ENCODE measurements at places on chromosomes 1 and 21. TPM values are rescaled to one million over a fixed set of nuclear protein-coding genes. Genes with fewer than 3 reads are reported as not detected.

GRCh38 chr1:55382806-55383305, 167.7 kb upstream of the USP24 start:
- no peak overlapping the region for H3K27ac ChIP-seq
- H3K4me1 ChIP-seq: no peaks in the 10 kb centered on the region
- H3K4me3 ChIP-seq: no peak overlapping the region
- H3K27me3 ChIP-seq: no peaks in the 10 kb centered on the region

- no peak for DNase-seq
- no peak overlapping the region for H3K4me3 ChIP-seq
- no peaks in the 10 kb centered on the region for H3K36me3 ChIP-seq
- peaks cover 6% of the 10 kb centered on the region for H3K4me1 ChIP-seq
Measured at GRCh38 chr1:9782897-9783296, 40.9 kb downstream of the CLSTN1 start.

DNA sequence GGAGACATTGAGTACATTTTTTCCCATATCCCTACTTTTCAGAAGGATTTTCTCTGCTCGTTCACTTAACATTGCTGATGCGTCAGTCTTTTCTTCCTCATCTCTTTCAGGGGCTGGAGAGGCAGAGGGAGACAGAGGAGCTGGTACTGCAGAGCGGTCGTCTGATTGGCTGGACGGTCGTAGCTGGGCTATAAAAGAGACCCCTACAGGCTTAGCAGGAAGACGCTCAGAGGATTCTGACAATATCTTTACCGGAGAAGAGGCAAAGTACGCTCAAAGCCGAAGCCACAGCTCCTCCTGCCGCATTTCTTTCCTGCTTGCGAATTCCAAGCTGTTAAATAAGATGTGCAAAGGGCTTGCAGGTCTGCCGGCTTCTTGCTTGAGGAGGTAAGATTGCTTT, at the start of gene RGS4:
TSS of gene RGS4 (plus strand) at position 220 of the 400 bp plus-strand sequence. CDS start at position 344, 124 bp downstream.
- H3K4me3 ChIP-seq: peak within 1 kb of the TSS; percentile 82
- H3K27ac ChIP-seq: peak within 1 kb of the TSS; percentile 54
- no peaks in the 10 kb centered on the region for H3K36me3 ChIP-seq
- peak; percentile 94 for DNase-seq

DNA sequence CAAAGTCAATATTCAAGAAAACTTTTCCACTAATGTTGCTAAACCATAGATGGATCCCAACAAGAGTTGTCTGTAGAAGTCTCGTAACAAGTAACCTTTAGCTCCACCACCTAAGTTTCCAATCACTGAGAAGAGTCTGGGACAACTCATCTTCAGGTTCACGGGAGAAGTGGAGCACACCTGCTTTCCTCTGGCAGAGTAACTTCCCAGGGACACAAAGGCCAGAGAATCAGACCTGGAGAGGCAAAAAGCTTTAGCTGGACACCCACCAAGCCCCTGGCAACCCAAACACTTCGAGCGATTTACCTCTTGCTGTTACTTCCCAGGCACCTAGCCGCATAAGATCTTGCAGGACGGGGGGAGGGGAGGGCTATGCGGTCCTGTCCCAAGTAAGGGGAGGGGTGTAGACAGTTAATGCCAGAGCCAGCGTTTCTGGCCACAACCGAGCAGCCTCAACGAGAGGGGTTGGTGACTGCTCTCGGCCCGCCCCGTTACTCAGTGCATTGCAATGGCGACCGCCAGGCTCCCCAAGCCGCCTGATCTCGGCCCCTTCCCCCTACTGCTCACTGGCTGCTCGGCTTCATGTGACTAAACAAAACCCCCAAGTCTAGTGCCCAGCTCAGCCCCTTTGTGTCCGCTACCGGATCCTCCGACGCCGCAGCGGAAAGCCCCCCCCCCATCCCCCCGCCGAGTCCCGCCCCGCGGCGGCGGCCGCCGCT, 709 bp downstream of the ZNF644 start:
- H3K36me3 ChIP-seq: no peaks in the 10 kb centered on the region
- peak overlapping the region; percentile 97 for H3K27ac ChIP-seq
- H3K4me1 ChIP-seq: peaks cover 34% of the 10 kb centered on the region
- H3K4me3 ChIP-seq: peak overlapping the region; percentile 87
- DNase-seq: peak; percentile 91

- DNase-seq: no peak
- no peaks in the 10 kb centered on the region for H3K4me1 ChIP-seq
- H3K4me3 ChIP-seq: no peak overlapping the region
- H3K27ac ChIP-seq: no peak overlapping the region
- peaks cover 12% of the 10 kb centered on the region for H3K27me3 ChIP-seq
Measured at GRCh38 chr1:67264899-67265298, 42.8 kb upstream of the IL12RB2 start.

DNA sequence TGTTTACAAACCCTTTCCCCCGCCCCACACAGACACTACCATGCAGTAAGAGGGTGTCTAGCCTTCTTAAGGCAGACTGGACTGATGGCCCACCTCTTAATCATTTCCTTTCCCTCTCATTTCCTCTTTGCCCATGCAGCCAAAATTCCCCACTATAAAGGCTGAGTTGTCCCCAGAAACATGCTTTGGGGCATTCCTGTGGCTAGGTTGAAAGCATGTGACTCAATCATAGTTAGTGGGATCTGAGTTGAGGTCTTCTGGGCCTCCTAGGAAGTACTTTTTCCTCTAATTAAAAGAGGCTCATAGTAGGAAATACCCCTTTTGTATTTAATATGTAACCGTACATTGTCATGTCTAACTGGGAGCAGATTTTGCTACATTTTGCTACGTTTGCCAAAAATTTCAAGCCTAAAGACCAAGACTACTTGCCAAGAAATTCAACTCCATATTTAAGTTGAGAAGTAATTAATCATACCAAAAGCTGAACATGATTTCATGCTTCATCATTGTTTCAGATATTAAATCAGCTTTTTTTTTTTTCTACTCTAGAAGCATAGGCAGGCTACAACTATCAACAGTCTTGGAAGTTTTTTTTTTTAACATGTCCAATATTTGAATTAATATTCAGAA, 174.7 kb downstream of the ADGRL4 start:
- peak; percentile 90 for DNase-seq
- no peaks in the 10 kb centered on the region for H3K36me3 ChIP-seq
- H3K27me3 ChIP-seq: no peaks in the 10 kb centered on the region
- peak overlapping the region; percentile 13 for H3K4me3 ChIP-seq

DNA sequence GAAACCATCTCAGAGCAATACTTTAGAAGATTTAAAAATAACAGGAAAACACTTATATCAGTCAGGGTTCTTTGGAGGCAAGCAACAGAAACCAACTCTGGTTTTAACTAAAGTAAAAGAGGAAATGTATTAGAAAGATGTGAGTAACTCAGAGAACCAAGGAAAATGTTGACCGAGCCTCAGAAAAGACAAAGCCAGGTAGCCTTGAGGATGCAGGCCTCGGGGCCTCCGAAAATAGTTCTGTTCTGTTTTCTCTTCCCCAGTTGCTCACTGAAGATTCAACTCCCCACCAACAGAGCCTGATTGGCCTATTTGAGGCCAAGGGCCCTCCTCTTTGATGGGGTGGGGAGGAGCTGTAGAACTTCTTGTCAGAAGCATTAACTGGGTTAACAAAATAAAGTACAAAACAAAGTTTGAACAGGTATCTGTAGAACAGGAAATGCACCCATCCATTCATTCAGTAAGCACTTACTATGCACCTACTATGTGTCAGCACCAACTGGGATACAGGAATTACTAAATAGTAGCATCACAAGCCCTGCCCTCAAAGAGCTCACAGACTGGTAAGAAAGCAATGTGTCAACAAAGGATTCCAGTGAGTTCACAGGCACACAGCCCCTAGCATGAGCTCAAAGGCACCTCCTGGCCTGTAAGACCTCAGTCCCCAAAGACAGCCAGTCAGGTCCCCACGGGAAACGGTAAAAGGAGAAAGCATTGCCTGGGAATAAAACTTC, 12.6 kb downstream of the SLAMF8 start:
- DNase-seq: no peak
- H3K4me1 ChIP-seq: no peaks in the 10 kb centered on the region
- H3K27me3 ChIP-seq: no peaks in the 10 kb centered on the region
- H3K36me3 ChIP-seq: no peaks in the 10 kb centered on the region

The MPL gene
- not detected for polyA plus RNA-seq

The HEYL gene
- polyA plus RNA-seq: not detected

The HMGN2 gene
- 664 TPM for polyA plus RNA-seq

The CCDC27 gene
- not detected for polyA plus RNA-seq

The CD84 gene
- not detected for polyA plus RNA-seq

The RO60 gene
- polyA plus RNA-seq: 104 TPM

Measured in GM23248 (cell line).